Right ventricle myocardium inferior (tissue), 1 donor: ENCODE measurements at places on chromosomes 5 and 9. TPM values are rescaled to one million over a fixed set of nuclear protein-coding genes. Genes with fewer than 3 reads are reported as not detected.

SHOC1 gene
- total RNA-seq: not detected

SLC4A9 gene
- not detected for total RNA-seq

GRCh38 chr5:116404792-116405191 is 169.8 kb downstream of the SEMA6A start:
- no peak for DNase-seq

MOB3B gene
- total RNA-seq: 1.5 TPM

DNA sequence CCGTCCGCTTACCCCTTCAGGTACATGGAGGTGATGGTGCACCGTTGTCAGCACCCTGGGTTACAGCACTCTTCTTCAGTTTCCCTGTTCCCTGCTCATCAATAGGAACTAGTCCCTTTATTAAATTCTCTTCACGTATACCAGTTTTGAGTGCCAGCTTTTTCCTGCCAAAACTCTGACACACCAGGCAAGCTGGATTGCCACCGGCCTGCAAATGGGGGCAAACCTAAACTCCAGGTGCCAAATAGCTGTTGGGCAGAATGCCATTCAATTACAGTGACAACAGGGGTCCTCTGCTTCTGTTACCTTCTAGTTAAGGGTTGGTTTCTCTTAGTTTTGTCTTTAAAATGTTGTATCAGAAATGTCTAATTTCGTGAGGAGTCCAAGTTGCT is 400.4 kb downstream of the OSTF1 start:
- peak; percentile 45 for DNase-seq

- no peak for DNase-seq
These were observed 13.2 kb upstream of the PPP1R2B start for GRCh38 chr5:156836846-156837245.

PCDHA5 gene
- 0.05 TPM for total RNA-seq
